ENCODE measurements at places on chromosomes 5 and 9. TPM values are rescaled to one million over a fixed set of nuclear protein-coding genes. Genes with fewer than 3 reads are reported as not detected.

The FGD3 gene
- not detected for total RNA-seq

The PAIP1 gene
- total RNA-seq = 79.9 TPM

The ZBED3 gene
- 0.95 TPM for total RNA-seq

The FAM200C gene
- 1.6 TPM for total RNA-seq

The IFNE gene
- under 0.01 TPM for total RNA-seq

The CDKN2A gene
- 2.5 TPM for total RNA-seq
